Activated CD4-positive, alpha-beta T cell treated with anti-CD3 and anti-CD28 coated beads for 36 hours (primary cell): ENCODE measurements at places on chromosomes 4 and X. TPM values are rescaled to one million over a fixed set of nuclear protein-coding genes. Genes with fewer than 3 reads are reported as not detected.

Gene SLC26A1
- total RNA-seq, result 0.43 TPM

Gene F11
- total RNA-seq, result not detected

Gene KLHL13
- 2.0 TPM for total RNA-seq

Gene DSPP
- not detected for total RNA-seq

Gene SAGE1
- total RNA-seq, result not detected

Gene GYPE
- not detected for total RNA-seq

Gene COX7B2
- total RNA-seq, result not detected

Gene SYNPO2
- total RNA-seq, result 0.16 TPM

Gene SERTM2
- total RNA-seq, result not detected

Gene BMP3
- not detected for total RNA-seq

Gene HSFX3
- not detected for total RNA-seq

Gene COL4A6
- total RNA-seq, result not detected

Gene XAGE1A
- not detected for total RNA-seq

Gene PRRG3
- not detected for total RNA-seq

Gene CT45A2
- total RNA-seq, result not detected

Gene ZCCHC12
- total RNA-seq, result 1.3 TPM

Gene DCLK2
- total RNA-seq, result not detected

Gene AR
- not detected for total RNA-seq

Gene ZFP92
- total RNA-seq, result 0.98 TPM

Gene ADH1A
- total RNA-seq, result not detected
